HFF-Myc (cell line): ENCODE measurements at places on chromosomes 5 and 9.

DNA sequence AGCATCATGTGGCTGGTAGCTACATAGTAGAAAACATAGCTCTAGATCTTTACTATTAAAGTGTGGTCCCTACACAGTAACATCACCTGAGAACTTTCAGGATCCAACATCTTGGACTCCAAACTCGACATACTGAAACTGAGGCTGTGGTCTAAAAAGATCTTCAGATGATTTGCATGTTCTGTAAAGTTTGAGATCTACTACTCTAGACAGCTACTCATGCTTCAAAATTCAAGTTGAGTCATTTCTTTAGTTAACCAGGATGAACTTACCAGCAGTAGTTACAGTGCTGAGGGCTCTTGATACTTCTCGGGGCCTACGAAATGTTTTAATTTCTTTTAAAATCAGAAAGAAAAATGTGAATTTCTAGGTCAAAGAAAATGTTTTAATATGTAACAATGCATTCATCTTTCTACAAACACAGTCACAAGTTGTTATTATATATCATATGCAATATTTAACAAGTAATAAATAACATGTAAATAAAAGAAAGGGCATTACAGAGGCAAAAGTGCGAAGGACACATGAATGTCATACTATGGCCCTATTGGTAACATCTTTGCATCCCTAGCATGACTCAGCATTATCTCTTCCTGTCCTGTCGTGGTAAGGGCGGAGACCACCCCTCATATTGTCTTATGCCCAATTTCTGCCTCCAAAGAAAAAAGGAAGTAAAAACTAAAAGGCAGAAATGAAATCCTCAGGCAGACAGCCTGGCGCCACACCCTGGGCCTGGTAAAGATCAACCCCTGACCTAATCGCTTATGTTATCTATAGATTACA lies 563.9 kb upstream of the TLE4 start:
- no peak for DNase-seq

DNA sequence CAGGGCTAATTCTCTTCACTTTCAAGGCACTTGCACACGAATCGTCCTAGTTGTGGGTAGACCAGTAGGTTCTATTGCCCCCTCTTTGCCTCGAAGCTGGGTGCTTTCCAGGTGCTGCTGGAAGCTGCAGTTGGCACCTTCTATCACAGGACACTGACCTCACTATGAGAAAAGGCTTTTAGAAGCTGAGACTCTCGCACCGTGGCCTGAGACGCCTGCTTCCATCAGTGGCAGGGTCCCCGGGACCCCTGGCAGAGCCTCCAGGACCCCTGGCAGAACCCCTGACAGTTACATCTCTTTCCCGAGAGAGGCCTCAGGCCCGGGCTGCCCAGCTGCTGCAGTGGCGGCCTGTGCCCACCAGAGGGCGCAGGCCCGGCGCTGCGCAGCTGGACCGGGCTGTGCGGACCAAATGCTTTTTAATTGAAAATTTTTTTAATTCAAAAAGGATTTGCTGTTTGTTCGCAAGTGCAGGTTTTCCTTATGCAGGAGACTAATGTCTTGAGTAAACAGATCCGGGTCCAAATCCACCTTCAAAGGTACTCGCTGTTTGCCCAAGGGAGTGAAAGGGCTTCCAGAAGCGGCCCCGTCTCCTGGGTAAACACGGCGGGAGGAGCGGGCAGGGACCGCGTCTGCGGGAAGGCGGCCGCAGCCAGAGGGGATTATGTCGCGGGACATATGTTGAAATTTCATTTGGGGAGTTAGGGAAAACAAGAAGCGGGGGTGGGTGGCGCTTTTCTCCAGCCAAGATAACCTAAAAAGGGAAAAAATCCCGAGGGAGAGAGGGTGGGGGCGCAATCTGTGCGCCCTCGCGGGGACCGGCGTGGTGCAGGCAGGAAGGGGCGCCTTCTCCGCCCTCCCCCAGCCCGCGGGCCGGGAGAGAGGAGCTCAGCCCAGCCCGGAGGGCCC lies 114.5 kb upstream of the LMX1B start:
- no peak for DNase-seq

DNA sequence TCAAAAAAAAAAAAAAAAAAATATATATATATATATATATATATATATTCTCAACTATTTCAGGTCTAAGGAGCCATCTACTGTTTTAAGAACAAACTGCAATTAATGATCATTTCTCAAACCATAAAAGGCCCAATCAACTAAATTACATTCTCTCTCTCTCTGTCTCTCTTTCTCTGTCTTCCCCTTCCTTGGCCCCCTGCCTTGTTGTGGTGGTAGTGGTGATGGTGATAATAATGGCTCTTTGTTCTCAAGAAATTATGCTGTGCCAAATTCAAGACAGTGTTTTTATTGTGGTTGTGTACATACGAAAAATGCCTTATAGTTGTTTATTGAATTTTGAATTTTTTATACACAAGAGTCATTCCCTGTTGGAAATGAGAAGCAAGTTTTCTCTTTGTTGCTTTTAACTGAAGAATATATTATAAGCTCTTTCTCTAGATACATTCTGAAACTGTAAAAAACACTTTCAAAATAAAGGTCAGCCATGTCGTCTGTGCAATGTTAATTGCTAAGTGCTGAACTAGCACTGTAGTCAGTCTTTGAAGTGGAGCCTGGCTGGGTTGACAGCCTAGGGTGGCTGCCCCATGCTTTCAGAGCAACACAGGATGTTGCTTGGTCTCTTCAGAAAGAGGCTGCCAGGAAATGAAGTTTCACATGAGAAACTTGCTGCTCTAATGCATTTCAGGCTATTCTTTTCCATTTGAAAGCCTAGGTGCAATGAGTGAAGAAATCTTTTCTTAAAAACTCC lies 96.0 kb downstream of the HINT1 start:
- DNase-seq = no peak

- DNase-seq = no peak
Measured at GRCh38 chr5:107673039-107673367, 2.3 kb upstream of the EFNA5 start.

DNA sequence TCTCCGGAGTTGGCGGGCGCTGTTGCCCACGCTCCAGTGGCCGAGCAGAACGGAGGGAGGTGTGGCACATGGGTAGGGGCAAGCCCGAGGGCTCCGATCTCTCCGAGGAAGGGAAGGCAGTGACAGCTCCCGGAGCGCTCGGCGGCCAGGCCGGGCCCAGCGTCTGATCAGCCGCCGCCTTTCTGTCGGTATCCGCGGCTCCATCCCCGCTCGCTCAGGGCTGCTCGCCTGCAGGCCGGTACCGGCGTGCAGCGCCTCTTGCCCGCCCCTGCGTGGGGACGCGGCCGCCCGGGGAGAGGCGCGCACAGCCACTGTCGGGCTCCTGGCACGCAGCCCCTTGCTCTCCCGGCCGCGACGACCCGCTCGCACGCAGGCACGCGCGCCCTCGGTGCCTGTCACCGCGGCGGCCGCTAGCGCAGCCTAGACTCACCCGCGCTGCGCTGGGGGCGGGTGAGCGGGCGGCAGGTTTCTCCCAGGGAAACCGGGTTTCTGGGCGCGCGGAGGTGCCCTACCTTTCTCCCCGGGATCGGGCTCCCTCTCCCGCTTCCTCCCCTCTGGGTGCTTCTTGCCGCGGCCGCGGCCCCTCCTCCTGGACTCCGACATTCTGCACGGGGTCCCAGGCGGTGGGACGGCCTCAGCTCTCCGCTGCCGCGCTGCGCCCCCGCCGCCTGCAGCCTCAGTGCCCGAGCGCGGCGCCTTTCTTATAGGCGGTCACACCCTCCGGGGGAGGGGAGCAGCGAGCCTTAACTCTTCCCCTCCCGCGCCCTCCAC lies 108.4 kb downstream of the PSD2 start:
- no peak for DNase-seq
